ENCODE measurements at places on chromosomes 6 and 20.

DNA sequence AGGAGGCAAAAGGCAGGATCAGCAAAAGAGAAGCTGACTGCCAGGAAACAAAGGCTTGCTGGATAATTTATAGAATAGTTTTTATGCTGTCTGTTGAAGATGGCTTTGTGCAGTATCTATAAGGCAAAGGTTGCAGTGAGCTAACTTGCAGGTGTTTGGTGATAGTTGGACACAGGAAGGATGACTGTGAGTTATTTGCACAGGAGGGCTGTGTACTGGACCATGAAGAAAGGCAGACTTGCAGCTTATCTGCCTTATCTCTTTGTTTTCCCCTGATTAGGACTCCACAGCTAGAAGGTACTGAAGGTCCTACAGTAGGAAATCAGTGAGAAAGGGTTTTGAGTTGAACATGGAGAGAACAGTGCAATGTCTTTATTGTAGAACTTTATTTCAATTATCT lies 2.1 kb downstream of the BTN1A1 start:
- no peak for DNase-seq

- DNase-seq: no peak
Measured at GRCh38 chr6:28710466-28711191, 184.9 kb downstream of the GPX5 start.

DNA sequence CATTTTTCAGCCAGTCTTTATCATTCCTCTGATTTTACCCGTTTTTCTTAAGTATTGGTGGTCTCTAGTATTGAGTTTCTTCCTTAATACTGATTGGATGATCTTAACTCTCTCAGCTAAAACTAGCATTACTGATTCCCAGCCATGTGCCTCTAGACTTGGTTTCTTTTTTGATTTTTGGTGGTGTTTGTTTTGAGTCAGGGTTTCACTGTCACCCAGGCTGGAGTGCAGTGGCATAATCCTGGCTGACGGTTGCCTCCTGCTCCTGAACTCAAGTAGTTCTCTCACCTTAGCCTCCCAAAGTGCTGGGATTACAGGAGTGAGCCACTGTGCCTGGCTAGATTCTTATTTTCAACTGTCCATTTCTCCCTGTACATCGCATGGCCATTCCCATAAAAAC lies 24.9 kb downstream of the DPPA5 start:
- no peak for DNase-seq

GRCh38 chr6:33632558-33633039 lies 11.5 kb downstream of the ITPR3 start:
- DNase-seq: no peak

GRCh38 chr6:46172176-46172575 lies 1.4 kb upstream of the ENPP5 start:
- no peak for DNase-seq

- DNase-seq: no peak
Measured at GRCh38 chr20:21677781-21678180, 27.7 kb upstream of the PAX1 start.

DNA sequence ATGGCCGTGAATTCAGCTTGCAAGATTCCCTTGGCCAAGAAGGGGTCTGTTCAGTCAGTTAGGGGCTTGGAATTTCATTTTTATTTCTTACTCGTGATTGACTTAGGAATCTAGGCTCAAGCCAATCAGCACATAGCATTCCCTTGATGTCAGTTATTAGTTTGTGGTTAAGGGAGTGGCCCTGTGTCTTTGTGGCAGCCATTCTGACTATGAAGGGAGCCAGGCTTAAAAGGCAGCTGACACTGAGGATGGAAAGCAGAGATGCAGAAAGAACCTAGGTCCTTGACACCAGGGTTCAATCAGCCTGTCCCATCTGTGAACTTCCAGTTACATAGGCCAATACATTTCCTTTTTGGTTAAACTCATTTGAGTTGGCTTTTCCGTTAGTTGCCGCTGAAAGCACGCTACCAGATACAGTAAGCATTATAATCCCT lies 48.1 kb downstream of the MCUR1 start:
- DNase-seq: peak; percentile 64

- no peak for DNase-seq
Measured at GRCh38 chr20:57647006-57647932, 27.0 kb upstream of the ZBP1 start.

DNA sequence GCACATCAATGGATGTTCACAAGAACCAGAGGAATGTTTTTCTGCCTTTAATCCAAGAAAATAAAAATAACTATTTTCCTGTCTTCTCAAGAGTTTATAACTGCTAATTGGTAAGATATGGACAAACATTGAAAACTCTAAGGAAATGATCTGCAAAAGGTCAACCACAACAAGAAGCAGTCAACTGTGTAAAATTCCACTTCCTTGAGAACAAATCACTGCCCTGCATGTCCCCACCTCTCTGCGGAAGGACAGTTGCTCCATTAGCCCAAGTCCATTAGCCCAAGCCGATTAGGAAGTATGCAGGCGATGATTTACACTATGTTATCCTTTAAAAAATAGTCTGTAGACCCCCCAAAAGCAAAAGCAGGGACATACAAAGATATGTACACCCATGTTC lies 27.6 kb downstream of the SLC22A23 start:
- DNase-seq: no peak

DNA sequence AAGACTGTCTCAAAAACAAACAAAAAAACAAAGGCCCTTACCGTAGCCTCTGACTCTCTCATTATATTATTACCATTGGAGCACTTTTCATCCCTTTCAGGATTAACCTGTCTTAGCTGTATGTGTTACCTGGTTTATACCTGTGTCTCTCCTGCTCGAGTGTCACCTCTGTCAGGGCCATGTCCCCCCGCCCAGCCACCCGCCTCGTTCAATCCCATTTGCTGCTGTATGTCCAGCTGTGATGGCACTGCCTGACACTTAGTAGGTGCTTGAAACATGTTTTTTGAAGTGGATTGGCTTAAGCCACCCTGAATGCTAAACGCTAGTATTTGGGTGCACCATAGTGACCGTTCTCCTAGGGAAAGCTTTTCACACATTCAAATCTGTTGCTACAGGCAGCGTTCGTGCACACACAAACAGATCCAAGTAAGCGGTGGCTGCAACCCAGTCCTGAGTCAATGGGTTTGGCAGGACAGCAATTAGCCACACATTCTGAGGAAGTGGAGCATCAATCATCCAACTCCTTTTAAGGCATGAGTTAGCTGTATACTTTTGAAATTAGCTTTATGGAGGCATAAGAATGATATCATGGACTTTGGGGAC lies 98.9 kb upstream of the ZNF217 start:
- DNase-seq: peak; percentile 97

GRCh38 chr6:116011520-116011919 lies 49.2 kb downstream of the FRK start:
- no peak for DNase-seq

- DNase-seq: peak; percentile 75
Measured at GRCh38 chr6:113476937-113477839, 380.0 kb upstream of the MARCKS start.

DNA sequence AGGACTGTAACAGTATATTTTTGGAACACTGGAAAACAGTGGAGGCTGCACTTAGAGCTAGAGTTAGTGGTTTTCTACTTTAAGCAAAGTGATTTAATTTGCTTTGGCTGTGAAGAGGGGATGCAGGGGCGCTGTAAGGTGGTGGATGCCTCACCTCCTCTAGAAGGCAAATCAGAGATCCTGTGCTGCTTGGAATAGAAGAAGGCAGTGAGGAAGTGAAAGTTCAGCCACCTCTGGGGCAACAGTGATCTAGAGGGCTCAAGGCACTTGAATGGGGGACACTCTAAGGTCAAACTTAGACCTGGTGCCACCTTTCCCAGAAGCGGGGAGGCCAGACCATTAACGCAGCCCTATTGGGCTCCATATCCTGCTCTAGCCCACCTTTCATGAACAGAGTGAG lies 19.0 kb upstream of the SNRPB2 start:
- no peak for DNase-seq

GRCh38 chr6:49898904-49899566 lies 32.7 kb upstream of the CRISP1 start:
- DNase-seq: no peak

- no peak for DNase-seq
Measured at GRCh38 chr6:168724669-168725570, 283.9 kb downstream of the SMOC2 start.

- DNase-seq: no peak
Measured at GRCh38 chr20:34808583-34808982, 16.9 kb downstream of the NCOA6 start.

GRCh38 chr20:9474835-9475415 lies 39.5 kb upstream of the LAMP5 start:
- peak; percentile 50 for DNase-seq

DNA sequence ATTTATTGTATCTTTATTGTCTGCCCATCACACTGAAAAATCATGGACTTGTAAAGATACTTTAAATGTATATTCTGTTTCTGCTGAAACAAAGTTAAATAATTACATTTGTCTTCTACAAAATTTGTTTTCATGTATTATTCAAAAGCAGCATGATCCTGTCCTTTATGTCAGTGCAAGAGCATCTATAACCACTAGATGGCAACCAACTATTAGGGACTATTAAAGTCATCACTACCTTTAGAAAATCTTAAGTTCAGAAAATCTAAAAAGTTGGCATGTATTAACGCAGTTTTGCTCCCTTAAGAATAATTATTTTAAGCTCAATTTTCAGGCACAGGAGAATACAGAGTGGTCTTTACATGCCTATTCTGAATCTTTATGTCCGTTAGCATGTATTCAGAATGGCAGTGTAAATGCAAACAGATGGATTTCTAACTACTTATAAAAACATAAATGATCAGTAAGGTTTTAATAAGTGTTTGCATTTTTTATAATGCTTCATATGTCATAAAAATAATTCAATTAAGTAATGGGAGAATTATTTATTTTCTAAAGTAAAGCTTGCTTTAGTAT lies 17.8 kb downstream of the TMEM30A start:
- DNase-seq: peak; percentile 28

DNA sequence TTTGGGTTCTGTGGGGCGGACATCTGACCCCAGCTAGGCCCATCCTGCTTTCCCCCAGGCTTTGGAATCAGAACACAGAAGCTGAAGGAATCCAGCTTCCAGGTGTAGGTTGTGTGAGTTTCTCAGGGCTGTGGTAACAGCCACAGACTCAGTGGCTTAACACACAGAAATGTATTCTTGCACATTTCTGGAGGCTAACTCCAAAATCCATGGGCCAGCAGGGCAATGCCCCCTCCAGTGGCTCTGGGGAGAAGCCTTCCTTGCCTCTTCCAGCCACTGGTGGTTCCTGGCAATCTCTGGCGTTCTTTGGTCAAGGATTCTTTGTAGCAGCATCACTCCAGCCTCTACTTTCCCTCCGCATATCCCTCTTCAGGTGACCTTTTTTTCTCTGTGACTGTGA lies 1.3 kb upstream of the EMILIN3 start:
- no peak for DNase-seq

GRCh38 chr6:34973547-34974248 lies 84.6 kb downstream of the ANKS1A start:
- DNase-seq: no peak

DNA sequence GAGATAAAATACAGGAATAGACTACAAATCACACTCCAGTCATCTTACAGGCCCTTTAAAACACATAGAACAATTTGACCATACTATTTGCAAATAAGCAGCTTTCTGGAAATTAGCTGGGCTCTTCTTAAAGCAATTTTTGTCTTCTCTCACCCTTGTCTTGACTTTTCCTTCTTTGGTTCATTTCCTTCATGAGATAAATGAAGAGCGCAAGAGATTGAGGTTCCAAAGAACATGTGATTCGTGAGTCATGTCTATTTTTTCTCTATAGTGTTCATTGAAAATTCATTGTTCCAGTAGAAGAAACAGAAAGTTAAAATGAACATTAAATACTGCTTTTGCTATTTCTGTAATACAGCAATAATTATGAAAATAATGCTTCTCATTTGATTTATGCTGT lies 33.9 kb downstream of the PRDM1 start:
- no peak for DNase-seq

DNA sequence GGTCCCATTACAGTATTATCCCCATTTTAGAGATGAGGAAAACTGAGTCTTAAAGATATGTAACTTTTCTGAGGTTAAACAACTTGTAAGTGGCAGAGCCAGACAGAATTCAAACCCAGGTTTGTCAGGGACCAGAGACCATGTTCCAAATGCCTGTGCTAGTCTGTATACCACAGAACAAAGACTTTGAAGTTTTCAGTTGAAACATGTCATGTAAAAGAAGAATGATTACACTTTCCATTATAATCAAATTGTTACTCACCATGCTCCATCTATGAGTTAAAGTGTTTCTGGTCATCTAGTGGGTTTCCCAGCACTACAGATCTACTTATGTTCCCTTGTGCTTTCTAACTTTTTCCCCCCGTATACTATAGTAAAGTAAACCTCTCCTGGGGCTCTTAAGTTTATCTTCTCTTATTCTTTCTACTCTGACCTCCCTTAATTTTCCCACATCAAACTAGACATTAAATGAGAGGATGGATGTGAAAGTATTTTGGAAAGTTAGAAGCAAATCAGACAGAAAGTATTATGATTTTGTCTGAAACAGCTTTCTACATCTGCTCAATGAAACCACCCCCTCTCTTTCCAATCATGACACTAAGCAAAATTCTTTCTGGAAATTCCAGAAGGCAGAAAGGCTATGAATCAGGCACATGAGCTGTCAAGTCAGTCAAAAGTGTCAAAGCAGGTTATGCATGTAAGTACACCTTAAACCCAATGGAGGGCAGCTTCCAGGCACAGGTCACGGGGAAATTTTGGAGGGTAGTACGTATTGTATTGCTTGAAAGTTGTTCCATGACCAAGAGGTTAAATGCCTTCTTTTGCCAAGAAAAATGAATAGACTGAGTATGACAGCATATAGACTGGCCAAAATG lies 132.7 kb upstream of the MAP3K7 start:
- DNase-seq: no peak

GRCh38 chr6:48389146-48390043 lies 278.4 kb upstream of the PTCHD4 start:
- DNase-seq: no peak

- no peak for DNase-seq
Measured at GRCh38 chr20:51284871-51285270, 257.6 kb downstream of the NFATC2 start.

GRCh38 chr20:37316116-37316774 lies 26.8 kb downstream of the MANBAL start:
- DNase-seq: no peak

- DNase-seq: no peak
Measured at GRCh38 chr6:88626460-88626859, 337.0 kb downstream of the RNGTT start.

DNA sequence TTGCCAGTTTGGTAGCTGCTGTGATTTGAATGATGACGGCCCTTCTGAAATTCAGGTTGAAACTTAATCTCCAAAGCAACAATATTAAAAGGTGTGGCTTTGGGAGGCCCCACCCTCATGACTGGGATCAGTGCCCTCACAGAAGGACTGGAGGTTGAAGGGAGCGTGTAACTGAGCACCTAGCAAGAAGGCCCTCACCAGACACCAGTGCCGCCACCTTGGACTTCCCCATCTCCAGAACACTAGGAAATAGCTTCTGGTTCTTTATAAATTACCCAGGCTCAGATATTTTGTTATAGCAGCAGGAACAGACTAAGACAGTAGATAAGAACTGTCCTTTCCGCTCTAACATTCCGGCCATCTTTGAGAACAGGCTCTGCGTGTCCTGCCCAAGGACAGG lies 243.1 kb downstream of the DLL1 start:
- DNase-seq: no peak

Data from stromal cell of bone marrow (primary cell).